ENCODE measurements at places on chromosomes 12 and 14.

DNA sequence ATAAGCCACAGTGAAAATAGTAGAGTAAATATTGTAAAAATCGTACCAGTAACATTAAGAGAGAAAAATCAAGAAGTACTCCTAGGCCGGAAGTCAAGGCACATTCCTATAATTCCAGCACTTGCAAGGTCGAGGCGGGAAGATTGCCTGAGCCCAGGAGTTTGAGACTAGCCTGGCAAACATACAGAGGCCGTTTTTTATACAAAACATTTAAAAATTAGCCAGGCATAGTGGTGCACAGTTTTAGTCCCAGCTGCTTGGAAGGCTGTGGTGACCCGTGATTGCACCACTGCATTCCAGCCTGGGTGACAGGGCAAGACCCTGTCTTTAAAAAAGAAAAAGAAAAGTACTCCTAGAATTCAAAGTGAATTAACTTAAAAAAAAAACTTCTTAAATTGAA, 341.8 kb downstream of the C12orf50 start:
- DNase-seq = no peak

DNA sequence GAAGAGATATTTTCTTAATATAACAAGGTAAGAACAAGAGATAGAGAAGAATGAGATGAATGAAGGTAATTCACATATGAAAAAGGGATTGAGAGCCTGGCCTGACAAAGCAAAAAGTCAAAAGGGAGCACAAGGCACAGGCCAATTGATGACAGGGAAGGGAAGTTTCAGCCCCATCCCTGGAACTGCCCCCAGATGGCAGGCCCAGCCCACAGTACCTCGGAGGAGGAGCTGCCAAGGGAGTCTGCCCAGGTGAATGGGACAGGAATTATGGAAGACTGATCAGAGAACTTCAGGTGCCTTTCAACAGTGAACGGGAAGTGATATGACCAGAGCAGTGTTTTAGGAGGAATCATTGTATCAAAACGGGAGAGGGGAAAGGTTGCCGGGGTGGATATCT, 15.7 kb downstream of the SNRPF start:
- no peak for DNase-seq

DNA sequence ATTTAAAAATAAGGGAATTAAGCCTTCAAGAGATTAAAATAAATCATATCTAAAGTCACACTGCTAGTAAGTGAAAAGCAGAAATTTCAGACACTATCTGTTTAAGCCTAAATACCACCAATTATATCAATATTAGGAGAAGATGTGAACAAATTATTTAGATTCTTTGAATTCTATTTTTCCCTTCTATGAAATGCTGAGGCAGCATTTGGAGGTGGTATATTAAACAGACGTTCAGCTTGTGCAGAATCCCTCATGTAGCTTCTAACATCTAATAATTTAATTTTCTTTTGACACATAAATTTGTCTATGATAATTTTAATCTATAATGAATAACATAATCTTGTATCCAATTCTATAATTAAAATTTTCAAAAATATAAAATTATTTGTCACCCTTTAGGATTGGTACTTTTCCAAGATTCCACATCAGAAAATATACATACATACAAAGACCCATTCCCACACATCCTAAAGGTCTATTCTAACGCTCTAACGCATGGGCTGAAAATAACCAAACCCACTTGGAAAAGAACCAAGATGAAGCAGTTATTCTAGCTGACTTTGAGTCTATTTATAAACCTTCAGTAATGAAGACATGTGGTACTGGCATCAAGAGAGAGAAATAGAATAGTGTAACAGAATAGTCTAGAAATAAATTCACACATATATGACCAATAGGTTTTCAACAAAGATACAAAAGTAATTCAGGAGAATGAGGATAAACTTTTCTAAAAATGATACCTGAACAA, 751.8 kb downstream of the GALC start:
- no peak for DNase-seq

- no peak for DNase-seq
Measured at GRCh38 chr12:18160901-18161300, 70.9 kb upstream of the RERGL start.

DNA sequence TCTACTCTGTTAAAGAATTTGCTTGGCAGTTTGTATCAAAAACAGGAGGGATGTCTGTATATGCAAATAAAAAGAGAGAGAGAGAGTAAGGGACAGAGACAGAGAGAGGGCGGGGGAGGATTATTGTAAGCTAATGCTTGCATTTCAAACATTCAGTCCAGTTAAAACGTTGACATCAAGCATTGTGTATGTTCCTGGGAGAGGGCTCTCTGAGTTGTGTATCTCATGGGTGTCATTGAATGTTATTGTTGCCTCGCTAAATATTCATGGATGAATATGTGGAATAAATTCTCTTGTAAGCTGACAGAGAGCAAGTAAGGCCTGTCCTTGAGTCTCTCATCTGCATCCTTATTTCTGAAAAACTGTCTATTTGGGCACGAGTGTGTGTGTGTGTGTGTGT, 78.8 kb upstream of the VRK1 start:
- no peak for DNase-seq

DNA sequence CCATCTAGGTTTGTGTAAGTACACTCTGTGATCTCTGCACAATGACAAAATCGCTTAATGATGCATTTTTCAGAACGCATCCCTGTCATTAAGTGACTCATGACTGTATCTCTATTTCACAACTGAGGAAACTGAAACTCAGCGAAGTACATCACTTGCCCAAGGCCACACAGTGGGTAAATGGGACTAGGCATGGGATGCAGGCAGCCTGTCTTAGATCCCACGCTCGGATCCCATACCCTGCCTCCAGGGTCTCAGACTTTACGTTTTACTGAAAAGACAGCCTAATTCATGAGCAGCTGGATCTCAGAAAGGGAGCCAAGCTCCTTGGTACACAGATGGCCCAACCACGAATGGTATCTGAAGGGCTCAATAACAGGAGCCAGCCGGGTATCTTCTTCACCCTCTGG, 2.4 kb upstream of the MLEC start:
- DNase-seq = no peak

DNA sequence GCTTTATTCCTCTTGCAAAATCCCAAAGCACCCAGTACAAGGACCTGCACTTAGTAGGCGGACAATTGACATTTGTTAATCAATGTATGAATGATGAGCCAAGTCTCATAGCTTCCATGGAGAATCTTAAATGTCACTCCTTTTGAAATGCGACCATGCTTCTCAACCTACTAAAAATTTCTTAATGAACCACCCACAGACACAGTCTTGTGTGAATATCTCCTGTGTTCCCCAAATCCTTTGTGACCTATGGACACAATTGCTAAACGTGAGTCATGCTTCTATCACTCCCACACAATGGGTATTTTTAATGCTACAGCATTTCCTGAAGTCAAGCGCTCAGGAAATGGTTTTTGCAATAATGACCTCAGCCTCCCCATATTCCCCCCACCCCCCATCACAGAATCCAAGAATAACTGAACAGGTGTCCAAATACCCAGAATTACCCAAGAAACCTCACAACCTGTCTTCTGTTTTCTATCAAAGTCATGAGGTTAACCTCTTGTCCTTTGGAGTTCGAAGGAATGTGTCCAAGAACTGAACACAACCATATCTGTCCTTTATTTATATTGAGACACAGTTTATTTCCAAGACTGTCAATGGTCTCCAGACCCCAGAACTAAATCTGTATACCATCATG, 163.6 kb upstream of the PLEKHG7 start:
- DNase-seq = peak; percentile 46

DNA sequence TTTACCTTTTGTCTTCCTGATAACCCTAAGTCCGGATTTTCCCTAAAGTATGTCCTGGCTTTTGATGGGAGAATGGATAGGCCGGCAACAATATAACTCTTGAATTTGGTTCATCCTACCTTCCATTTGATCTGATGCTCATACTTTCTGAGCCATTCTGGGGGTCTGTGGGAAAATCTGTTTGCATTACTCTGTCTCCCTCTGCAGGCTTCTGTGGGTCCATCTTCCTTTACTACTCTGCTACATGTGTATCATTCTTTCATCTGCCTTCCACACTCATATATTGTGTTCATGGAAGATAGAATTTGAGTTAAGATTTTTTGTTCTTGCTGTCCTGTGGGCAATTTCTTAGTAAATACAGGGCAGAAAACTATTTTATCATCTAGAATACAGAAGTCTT, 101.5 kb downstream of the NAV3 start:
- DNase-seq = no peak

- no peak for DNase-seq
Measured at GRCh38 chr14:75459099-75459741, 31.4 kb downstream of the JDP2 start.

DNA sequence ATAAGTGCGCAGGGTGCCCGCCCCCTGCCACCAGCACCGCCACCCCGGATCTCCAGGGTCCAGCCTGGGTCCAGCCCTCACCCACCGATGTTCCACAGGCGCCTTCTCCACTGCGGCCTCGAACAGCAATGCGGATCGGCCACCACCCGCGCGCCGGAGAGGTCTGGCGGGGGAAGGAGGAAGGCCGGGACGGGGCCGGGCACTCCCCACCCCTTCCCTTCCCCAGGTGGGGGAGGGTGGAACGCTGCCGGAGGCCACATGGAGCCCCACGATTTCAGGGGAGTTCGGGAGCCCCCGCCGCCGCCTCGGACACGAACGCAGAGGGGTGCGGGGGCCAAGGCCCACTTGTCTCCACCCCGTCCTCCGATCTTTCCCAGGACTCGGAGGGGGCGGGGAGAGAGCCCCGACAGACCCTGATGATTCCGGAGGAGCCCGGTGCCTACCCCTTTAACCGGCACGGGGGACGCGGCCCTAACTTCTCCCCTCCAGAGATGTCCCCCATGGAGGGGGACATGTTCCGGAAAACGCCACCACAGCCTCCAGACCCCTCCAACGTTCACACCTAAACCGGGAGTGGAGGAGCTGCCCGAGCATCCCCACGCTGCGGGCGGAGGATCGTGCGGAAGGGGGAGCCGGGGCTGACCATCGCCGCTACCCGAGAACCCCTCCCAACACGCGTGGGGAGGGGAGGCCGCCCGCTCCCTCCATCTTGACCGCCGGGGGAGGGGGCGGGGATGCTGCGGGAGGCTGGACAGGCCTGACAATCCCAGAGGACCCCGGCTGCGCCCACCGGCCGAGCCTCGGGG, 1.1 kb downstream of the ATXN2 start:
- peak; percentile 23 for DNase-seq

GRCh38 chr14:52179141-52179790, 88.2 kb upstream of the PTGDR start:
- no peak for DNase-seq

- DNase-seq = peak; percentile 74
Measured at GRCh38 chr12:56628671-56629458, 1.3 kb downstream of the BAZ2A start.

GRCh38 chr12:129366656-129367055, 513.4 kb downstream of the GLT1D1 start:
- no peak for DNase-seq

- no peak for DNase-seq
Measured at GRCh38 chr12:124792156-124792555, 71.5 kb downstream of the SCARB1 start.

DNA sequence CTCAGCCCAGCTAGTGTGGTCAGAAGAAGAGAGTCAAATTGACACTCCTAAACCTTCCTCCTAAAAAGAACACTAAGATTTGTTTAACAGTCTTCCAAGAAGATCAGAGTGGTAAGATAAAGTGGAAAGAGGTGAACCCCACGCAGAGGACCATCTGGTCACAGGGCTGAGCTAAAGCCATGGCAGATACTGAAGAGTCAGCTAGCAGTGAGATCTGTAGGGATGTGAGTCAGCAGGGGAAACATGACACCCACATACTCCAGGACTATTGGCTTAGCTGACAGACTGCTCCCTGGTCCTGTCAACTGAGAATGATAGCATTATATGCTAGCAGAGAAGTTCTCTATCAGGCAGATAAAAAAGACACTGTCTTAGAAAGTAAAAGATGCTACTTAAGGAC, 269.4 kb upstream of the ALG10 start:
- no peak for DNase-seq

GRCh38 chr14:102077382-102077709, 9.5 kb downstream of the HSP90AA1 start:
- peak; percentile 64 for DNase-seq

DNA sequence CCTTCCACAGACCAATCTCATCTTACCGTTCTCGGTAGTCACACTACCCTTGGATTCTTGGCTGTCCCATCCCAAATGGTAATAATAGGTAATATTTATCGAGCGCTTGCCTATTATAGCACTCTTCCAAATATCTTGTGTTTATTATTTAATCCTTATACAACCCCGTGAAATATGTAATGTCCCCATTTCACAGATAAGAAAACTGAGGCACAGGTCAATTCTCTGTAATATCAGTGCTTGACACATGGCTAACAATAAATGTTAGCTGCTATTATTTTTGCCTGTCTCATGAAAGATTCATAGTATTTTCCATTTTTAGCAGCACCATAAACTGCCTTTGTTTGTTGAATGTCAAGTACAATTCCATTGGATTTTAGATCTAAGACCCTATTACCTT, 4.5 kb downstream of the TMX1 start:
- DNase-seq = no peak

- DNase-seq = no peak
Measured at GRCh38 chr12:103858953-103859601, 18.0 kb upstream of the NT5DC3 start.

- DNase-seq = no peak
Measured at GRCh38 chr12:67082221-67082620, 186.9 kb upstream of the CAND1 start.

DNA sequence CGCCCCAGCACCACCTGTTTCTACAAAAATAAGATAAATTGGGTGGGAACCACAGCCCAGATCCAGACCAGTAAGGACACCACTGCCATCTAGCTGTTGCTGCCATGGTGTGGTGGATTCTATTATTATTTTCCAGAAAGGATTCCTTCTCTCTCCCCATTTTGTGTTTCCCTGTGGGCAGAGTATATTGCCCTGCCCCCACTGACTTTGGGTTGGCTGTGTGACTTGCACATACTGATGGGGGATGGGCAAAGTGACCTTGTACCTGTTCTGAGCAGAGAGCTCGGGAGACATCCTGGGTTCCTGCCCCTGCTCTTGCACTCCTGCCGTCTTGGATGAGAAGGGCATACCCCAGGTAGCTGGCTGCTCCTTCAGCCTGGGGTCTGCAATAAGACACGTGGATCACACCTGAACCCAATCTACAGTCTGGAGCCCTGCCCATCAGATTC, 24.3 kb downstream of the MOAP1 start:
- no peak for DNase-seq

GRCh38 chr12:34392741-34393085, 370.4 kb downstream of the ALG10 start:
- no peak for DNase-seq

- DNase-seq = no peak
Measured at GRCh38 chr14:89707086-89707485, 247.4 kb downstream of the EFCAB11 start.

GRCh38 chr14:75322746-75323145, 44.1 kb downstream of the FOS start:
- no peak for DNase-seq

- DNase-seq = no peak
Measured at GRCh38 chr12:84508851-84509260, 403.7 kb downstream of the SLC6A15 start.

Measured in CD4-positive, alpha-beta T cell treated with Interleukin-12 subunit alpha and Interleukin-12 subunit beta, for 1 hour (primary cell).